ENCODE measurements at places on chromosomes 12 and 14. TPM values are rescaled to one million over a fixed set of nuclear protein-coding genes. Genes with fewer than 3 reads are reported as not detected.

DNA sequence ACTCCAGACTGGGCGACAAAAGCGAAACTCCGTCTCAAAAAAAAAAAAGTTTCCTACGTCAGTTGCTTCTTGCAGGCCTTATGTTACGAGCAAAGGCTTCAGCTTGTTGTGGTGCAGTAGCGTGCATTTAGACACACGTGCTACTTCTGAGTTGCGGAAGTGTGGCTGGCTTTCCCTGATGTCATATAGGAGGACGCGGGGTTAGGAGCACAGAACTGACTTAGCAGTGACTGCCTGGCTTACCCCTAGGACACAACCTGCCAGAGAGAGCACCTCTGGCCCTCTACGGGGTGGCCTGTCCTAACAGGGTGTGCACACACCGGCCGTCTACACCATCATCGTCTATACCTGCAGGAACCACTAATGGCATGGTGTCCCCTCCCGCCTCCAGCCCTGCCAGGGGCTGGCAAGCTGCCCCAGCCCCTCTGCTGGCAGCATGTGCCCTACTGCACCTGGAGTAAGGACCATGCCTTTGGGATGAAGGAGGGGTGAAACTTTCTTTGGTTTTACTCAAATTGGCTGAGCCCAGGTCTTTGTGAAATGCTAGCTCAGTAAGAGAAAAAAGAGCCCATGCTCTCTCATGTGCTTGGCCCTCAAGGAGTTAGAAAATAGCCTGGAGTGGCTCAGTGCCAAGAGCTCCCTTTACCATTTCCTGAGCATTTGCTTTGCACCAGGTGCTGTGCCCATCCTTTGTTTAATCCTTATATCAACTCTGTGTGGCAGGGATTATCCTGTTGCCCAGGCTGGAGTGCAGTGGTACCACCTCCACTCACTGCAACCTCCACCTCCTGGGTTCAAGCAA, 1.7 kb upstream of the GPR68 start:
- DNase-seq: no peak

- no peak for DNase-seq
Measured at GRCh38 chr12:120835657-120836056, 68.5 kb downstream of the SPPL3 start.

- DNase-seq: no peak
Measured at GRCh38 chr14:97618917-97619690, 821.9 kb downstream of the VRK1 start.

Gene TESPA1
- total RNA-seq: 1.3 TPM
